GM10248 (cell line): ENCODE measurements at places on chromosomes 7 and 10.

DNA sequence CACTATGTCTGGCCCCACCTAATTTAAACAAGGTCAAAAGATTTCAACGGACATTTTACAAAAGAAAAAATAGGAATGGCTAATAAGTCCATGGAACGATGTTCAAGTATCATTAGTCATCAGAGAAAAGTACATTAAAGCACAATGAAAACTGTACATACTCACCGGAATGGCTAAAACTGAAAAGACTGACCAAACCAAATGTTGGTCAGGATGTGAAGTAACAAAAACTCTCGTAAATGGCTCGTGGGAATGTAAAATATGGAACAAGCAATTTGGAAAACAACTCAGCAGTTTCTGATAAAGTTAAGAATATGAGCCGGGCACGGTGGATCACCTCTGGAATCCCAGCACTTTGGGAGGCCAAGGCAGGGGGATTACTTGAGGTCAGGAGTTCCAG is 65.7 kb upstream of the PARD3 start:
- no peak for DNase-seq

- no peak for DNase-seq
These were observed 34.4 kb upstream of the PNLIP start for GRCh38 chr10:116511365-116511764.

DNA sequence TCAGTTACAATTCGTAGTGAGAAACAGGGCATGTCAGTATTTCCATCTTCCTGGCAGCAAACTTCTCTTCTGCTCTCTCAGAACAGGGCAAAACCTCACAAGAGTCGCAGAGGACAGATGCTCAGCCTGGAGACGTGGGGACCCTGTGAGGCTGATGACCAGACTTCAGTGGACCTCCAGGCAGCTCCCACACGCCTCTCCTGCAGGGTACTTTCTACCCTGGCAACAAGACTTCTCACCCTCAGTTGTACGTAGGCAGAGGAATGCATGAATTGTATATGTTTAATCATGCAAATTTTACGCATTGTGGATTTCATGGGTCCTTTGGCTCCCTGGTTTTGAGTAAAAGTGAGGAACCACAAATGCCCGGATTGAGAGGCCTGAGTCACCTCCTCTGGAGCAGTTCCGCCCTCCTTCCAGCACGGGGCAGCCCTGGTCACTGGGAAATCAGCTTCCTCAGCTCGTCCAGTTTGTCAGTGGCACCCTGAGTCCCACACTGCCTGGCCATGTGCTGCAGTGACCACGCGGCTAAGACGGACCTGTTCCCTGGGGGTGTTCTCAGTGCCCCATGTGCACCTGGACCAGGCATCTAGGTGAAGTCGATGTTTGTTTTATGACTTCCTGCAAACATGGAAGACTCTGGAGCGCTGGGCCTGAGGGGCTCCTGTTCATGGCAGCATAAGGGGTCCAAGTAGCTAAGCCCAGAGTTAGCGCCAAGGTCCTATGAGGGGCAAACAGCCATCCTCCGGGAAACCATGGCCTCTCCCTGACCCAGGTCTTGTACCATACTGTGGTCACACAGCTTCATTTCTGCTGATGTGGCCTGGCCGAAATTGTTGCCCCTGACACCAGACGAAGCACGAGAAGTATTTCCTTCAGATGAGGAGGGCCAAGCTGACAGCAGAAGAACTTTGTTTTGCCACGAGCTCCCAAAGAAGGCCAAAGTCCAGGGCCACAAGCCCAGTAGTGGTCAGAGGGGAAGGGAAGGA is 165.1 kb downstream of the TNS3 start:
- DNase-seq: no peak

DNA sequence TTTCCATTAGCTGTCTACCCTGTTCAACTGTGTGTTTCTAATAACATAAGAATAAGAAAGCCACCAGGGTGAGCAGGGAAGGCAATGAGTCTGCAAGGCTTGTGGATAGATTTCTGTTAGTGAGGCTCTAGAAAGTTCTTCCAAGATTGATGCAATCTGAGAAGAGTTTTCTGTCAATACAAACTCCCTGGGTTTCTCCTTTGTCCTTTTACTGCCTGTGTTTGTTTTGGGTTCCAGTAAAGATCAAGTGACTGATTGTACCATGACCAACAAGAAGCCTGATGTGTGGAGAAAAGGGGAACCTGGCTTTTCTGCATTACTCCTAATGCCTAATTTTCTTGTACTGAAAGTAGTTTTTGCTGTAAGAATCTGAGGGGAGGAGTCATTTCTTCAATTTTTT is 139.9 kb downstream of the CFTR start:
- DNase-seq: no peak

DNA sequence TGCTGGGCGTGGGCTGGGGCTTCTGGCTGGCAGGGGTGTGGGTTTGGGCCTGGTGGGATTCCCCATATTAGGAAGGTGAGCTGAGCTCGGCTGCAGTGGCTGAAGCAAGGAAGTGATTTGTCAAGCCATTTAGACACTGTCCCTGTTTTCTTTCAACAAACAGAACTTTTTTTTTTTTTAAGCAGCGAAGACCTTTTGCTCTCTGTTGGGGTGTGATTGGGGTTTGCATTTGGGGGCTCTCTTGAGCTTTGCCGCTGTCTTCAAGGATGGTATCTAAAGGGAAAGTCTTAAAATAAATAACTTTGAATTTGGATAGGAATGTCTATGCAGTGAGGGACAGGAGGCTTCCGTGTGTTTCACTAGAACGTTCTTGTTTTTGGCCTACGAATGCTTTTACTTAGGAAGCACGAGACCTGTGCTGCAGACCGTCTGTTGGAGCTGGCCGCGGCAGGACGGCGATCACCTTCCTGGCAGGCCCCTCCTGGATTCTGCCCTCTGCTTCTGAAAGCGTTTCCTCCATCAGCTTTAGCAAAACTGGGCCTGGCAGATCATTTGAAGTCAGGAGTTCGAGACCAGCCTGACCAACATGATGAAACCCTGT is 43.9 kb downstream of the FOXK1 start:
- DNase-seq: no peak

DNA sequence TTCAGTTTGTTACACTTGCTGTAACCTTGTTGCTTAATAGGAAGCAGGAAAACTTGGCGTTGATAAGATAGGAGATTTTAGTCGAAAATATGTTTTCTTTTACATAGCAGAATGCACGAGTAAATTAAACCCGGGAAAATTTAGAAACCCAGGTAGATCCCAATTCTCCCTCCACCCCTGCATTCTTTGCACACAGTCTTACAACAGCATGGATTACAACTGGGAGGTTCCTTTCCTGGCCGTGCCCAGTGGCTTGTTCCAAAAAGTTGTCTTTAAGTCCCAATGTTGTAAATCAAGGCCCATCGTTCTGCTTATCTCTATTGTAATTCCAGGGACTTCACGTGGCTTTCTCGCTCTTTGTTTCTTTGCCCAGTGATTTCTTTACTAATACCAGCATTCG is 1.1 kb upstream of the DPY19L1 start:
- no peak for DNase-seq

DNA sequence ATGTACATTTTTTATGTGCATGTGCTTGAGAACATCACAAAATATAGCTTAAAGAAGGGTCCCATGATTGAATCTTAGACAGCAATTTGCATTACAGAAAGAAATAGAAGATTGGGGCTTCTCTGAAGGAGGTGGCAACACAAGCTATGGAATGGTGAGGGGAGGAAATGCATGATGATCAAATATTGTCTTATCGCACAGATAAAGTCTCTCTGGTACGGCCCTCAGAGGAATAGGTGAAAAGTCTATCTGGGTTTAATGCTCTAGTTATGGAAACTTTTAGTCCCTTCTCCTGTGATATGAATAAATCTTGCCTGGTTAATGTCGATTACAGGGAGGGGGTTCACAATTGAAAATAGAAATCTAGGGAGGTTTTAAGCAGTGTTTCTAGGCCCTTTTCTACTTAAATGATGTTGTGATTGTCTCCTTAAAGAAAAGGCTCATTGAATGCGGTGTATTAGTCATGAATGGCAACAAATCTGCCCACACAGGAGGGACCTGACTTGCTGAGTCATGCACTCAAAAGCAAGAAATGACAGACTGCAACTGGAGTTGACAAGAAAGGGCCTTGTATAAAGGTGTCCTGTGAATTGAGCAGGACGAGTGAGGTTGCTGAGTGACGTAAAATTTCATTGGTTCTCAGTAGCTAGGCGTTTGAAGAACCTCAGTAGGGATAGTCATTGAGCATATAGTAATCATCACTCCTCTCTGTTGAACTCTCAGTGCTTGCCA is 133.4 kb upstream of the CSTF2T start:
- no peak for DNase-seq

DNA sequence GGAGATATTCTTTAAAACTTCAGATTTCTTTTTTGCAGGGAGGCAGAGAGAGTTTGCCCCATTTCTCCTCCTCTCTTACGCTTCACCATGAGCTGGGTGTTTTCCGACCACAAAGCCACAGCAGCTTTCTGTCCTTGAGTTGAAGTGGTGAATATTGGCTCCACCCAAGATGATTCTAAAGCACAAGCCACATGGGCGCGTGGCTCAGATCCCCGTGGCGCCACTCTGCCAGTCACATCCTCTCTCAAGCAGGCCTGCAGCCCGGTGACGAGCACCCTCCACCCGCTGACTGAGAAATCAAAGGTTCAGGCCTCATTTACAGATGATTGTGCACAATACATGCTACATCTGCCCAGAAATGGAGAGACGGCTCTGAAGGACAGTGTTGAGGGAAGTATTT is 27.6 kb upstream of the RNF32 start:
- no peak for DNase-seq

GRCh38 chr7:93821463-93821862 is 69.1 kb downstream of the TFPI2 start:
- DNase-seq: peak; percentile 2

DNA sequence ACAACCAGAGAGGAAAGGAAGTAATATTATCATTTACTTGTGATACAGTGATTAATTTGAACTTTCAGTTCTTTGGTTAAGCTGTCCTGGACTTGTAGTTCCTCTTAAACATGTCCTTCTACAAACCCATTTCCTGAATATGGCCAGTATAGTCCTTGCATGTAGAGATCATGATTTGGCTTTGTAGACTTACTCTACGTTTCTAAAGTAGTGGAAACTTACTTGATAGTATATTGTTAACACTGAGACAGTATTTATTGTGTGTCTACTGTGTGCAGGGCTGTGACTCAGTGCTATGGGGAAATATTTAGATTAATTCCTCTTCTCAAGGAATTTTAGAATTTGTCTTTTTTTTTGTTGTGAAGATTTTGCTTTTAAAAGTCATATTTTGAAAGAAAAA is 109.5 kb downstream of the NRF1 start:
- DNase-seq: no peak

DNA sequence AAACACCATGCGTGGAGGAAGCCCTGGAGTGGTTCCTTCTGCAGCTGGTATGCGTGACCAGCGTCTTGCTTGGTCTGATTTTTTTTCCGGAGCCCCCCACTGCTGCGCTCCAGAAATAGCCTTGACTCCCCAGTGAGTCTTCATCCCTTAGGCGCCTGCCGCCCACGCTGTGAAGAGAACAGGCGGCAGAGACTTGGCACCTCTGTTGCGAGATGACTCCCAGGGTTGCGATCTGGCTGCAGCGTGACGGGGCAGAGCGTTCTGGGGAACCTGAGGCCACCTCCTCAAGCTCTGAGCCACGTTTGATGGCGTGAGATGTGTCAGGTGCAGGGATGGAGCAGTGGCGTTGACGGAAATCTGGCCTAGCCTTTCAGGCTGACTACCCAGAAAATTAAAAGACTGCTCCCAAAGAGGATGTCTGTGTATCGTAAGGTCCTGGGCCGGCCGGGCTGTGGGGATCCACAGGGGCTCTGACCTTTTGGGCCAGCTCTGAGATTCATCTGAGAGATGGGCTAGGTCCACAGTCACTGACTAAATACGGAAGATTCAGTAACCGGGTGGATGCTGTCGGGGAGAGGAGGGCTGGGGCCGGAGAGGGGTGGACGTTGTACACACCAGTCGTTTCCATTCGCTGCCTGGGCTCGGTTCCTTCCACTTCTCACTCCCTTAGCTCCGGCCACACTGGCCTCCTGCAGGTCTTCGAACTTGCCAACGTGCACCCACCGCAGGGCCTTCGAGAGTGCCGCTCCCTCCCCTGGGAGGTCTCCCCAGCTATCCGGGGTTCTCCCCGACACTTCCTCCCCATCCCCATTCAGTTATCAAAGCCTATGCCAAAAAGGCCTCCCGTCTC is 33.8 kb downstream of the PFKFB3 start:
- DNase-seq: no peak

- DNase-seq: no peak
These were observed 174.0 kb downstream of the PRKAG2 start for GRCh38 chr7:151702961-151703360.

- no peak for DNase-seq
These were observed 4.7 kb upstream of the OPN4 start for GRCh38 chr10:86649471-86650150.

- no peak for DNase-seq
These were observed 160.0 kb upstream of the KLF6 start for GRCh38 chr10:3945026-3945425.

DNA sequence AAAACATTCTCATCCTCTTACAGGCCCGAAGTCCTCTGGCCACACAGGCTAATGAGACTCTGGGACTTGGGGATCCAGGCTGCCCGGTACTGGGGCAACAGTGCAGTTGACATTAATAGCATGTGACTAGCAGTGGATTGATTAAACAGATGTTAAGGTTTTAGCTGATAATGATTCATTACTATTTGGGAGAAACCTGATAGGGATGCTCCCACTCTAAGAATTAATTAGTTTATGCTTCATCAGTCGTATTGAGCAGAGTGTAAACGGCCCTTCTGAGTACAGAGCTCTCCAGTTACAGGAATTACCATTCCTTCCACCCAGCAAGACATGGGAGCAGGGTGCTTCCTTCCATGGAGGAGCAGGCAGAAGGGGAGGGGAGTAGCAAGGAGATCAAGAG is 82.7 kb downstream of the RPS24 start:
- no peak for DNase-seq

GRCh38 chr7:100567031-100567730 is 6.5 kb downstream of the SAP25 start:
- no peak for DNase-seq

DNA sequence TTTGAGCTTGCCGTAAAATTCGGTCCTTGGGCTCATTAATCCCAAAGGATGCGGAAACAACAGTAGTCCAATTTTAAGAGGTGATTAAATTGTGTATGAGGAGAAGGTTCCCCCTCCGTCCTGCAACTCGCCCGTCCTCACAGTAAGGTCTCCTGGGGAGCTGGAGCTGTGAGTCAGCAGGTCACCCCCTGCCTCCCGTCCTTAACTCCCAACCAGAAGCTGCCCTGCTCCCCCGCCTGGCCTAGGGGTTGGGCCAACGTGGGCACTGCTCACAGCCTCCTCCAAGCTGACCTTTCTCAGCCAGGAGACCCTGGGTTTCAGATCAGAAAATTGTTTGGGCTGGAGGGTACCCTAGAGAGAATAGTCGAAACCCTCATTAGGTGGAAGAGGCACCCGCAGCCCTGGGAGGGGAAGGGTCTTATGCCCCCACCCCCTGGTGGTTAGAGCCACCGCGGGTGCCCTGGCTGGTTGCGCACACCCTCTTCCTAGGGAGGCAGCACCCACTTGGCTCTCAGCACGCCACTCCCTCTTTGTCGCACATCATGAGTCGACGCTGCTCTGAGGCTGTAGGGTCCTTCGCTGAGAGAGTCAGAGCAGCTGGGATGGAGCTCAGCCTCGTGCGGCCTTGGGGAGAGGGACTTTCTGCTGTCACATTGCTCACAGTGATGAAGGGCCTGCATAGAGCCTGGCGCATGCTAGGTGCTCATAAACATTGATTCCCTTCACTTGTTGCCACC is 131.2 kb downstream of the TACC2 start:
- DNase-seq: no peak
